ENCODE measurements at places on chromosomes 3 and 15.

- no peak for DNase-seq
Measured at GRCh38 chr3:150877303-150877702, 27.9 kb downstream of the MINDY4B start.

- DNase-seq: no peak
Measured at GRCh38 chr15:34644851-34645250, 61.4 kb upstream of the GOLGA8B start.

- peak; percentile 78 for DNase-seq
Measured at GRCh38 chr3:100710261-100710968, 1.1 kb downstream of the TFG start.

DNA sequence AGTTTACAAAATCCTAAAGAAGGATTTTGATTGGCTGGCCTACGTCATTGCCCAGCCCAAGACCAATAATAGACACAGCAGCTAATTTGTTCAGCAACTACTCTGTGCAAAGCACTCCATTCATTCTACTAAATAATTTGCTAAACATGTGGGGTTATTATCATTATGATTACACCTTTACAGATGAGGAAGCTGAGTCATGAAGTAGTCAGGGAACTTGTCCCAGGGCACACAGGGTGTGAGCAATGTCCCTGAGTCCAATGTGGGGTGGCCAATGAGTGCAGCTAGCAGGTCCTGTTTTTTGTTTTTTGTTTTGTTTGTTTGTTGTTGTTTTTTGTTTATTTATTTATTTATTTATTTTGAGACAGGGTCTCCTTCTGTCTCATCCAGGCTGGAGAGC is 183.6 kb downstream of the ABHD5 start:
- no peak for DNase-seq

DNA sequence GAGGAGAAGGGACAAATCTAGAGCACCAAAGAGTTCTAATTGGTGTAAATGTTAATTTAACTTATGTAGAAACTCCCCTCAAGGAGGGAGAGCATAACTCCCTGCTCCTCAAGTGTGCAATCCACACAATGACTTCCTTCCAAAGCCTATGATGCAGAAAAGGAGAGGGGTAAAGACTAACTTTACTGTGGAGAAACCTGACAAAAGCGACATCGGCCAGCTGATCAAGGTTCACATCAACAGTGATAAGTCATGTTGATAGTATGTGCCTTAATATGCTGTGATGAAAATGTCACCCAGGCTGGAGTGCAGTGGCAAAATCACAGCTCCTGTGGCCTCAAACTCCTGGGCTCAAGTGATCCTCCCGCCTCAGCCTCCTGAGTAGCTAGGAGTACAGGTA is 76.5 kb downstream of the TFDP2 start:
- no peak for DNase-seq

DNA sequence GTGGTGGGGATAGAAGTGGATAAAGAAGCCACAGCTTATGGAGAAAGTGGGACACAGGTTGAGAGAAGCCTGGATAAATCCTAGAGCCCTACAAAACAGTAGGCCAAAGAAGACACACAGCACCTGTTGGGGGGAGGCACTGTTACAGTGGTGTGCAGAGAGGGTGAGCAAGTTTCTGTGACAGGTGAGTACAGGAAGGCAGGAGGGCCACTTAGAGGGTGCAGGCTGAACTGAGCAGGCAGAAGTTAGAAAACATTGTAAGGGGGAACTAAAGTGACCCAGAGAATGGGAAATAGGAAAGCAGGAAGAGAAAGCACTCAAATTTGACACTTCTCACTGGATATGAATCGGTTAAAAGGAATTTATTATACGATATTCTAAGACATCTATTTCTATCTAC is 146.1 kb upstream of the TMCO5A start:
- DNase-seq: no peak

DNA sequence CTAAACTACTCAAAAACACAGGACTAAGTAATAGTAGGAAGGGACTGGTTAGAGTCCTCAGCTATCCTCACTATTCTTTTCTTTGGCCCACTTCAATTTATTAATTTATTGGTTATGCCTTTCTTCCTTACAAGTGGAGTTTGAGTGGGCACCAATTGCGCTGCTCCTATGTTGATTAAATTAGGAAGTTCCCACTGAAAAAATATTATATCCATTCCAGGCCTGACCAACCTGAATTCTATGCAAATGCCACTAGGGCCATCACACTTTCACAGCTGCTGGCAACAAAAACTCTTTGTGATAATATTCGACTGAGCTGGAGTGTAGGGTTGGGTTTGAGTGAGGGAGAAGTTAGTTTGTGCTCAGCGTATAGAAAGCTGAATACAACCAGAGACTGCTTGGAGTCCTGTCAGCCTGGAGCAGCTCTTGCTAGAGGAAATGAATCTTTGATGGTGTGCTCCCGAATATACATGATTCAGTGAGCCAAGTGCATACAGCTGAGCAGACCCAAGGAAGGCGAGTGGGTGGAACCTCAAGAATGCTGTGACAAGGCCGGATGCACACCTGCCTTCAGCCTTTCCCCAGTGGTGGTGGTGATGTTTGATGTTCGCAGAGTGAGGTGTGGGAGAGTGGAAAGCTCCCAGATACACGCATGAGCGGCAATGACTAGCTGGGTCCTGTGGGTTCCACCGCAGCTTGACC is 1.5 kb downstream of the ARHGEF3 start:
- DNase-seq: peak; percentile 76

- DNase-seq: no peak
Measured at GRCh38 chr3:5898106-5898505, 710.6 kb downstream of the EDEM1 start.

DNA sequence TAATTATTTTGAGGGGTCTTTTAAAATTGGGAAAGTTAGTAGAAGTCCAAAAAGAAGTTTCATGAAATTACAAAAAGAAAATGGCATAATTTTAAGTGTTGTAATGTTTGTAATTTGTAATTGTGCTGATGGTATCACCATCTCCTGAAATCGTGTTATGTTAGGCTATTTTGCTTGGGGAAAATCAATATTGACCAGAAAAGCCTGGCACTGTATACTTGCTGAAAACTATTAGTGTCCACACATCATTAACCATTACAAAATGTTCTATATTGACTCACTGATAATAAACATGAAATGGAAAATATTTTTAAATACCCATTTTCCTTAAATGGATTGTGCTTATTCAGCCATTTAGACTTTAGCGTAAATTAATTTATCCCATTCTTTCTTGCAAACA is 40.3 kb upstream of the ZBED2 start:
- DNase-seq: no peak

DNA sequence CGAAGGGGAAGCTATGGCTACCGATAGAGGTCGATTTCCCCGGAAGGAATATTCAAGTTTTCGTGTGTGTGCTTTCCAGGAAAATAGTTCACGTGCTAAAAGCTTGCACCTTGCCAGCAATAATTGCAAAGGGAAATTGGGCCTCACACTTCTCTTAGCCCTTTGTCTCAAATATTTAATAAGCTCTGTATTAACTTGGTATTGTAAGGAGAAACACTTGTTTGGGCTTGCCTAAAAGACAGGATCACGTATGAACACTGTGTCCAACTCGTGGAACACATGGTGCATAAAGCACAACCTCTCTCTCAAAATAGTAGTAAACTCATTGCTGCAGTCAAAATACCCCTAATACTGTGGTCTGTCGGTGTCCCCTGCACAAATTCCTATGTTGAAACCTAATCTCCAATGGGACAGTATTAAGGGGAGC is 352 bp upstream of the TMF1 start:
- no peak for DNase-seq

DNA sequence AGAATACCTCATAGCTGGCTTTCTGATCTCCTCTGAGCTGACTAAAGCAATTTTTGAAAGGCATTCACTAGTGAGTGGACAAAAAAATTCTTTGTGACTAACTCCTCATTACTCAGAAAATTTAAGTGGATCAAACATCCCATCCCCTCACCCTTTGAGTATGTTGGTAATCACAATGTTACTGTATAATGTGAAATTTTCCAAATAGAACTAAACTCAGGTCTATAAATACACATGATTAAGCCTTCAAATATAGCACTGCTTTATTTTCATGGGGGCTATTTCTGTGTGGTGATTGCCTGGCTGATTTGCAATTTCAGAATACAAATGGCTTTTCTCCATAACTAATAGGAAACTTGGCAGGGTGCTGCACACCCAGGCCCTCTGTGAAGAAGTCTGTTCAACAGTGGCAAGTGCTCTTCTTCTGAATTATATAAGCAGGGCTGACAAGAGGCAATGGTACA is 45.9 kb upstream of the ACTC1 start:
- no peak for DNase-seq

DNA sequence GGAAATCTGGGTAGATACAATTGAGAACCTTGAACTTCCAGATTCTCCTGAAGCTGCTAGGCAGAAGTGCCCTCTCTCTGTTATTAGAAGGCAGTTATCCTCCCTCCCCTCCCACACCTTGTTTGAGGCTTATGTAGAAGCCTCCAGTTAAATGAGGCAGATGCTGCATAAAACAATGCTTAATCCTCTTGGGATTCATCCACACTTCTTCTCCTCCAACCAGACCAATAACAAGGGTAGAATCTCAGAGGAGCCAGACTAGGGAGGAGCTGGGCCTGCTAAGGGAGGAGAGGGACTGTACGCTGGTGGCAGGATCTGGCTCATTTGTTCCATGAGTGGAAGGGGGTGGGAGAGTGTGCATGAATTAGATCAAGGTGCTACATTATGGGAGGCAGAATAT is 88.3 kb upstream of the PRR23C start:
- no peak for DNase-seq

- DNase-seq: no peak
Measured at GRCh38 chr15:27481768-27482167, 510.8 kb downstream of the GABRG3 start.

DNA sequence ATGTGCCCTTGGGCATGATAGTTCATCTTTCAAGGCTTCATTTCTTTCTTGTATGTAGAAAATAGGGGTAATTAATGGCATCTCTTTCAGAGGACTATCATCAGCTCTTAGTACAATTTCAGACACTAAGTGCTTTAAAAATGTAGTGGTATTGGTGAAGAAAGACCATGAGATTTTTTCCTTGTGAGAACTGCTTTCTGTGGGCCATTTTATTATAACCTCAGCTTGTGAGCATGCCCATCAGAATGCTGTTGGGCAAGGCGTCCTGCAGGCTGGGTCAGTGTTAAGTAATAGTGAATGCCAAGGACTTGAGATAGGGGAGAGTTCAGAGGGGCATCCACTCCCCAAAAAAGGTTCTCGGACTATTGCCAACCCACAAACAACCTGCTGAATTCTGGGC is 187.9 kb downstream of the GHSR start:
- no peak for DNase-seq

GRCh38 chr3:120678984-120679383 is 3.1 kb downstream of the HGD start:
- DNase-seq: no peak

DNA sequence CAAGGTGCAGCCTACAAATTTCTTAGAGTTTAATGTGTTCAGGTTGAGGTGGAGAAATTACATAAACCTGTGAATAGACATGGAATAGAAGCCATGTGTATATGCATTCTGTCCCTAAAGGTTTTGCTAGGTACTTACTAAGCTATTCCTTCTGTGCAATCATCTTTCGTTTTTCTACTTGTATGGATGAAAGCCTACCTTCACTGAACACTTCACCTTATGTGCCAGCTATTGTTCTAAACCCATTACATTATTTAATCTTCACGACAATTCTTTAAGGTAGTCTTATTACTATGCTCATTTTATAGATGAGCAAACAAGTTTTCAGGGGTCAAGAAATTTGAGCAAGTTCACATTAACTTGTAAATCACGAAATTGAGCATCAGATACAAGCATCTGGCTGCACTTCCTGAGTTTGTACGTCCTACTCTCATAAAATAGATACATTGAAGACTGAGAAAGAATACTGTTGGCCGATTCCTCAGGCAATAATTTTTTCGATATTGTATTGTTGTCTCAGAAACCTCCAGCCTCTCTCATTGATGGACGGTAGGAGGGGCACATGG is 635 bp upstream of the RCN2 start:
- no peak for DNase-seq

DNA sequence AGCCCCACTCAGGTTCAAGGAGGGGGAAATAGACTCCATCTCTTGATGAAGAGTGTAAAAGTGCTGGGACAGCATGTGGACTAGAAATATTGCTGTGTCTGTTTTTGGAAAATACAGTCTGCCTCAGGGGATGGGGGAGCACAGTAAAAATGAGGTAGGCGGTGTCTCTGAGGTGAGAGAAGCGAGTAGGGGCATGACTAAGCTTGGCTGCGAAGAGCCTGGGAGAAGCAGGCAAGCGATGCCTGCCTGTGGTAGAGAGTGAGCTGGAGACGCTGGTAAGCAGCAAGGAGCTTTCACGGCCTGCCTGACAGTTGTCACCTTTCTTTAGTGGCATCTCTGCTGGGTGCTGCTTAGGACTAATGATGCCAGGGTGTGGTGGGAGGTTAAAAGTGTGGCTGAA is 49.0 kb upstream of the DCLK3 start:
- no peak for DNase-seq

DNA sequence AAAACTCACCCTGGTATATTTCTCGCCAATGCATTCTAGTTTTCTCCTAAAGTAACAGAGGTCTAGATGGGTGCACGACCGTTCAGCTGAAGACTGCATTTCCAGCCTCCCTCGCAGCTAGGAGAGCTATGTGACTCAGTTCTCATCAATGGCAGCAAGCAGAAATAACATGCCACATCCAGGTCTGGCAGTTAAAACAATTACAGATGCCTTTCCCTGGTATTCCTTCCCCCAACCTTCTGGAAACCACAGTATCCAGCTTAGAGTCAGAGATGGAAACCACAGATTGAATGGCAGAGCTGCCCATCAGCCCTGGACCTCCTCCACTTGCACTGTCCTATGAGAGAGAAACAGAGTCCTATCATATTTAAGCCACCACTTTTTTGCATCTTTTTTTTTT is 4.8 kb downstream of the HAPLN3 start:
- no peak for DNase-seq

DNA sequence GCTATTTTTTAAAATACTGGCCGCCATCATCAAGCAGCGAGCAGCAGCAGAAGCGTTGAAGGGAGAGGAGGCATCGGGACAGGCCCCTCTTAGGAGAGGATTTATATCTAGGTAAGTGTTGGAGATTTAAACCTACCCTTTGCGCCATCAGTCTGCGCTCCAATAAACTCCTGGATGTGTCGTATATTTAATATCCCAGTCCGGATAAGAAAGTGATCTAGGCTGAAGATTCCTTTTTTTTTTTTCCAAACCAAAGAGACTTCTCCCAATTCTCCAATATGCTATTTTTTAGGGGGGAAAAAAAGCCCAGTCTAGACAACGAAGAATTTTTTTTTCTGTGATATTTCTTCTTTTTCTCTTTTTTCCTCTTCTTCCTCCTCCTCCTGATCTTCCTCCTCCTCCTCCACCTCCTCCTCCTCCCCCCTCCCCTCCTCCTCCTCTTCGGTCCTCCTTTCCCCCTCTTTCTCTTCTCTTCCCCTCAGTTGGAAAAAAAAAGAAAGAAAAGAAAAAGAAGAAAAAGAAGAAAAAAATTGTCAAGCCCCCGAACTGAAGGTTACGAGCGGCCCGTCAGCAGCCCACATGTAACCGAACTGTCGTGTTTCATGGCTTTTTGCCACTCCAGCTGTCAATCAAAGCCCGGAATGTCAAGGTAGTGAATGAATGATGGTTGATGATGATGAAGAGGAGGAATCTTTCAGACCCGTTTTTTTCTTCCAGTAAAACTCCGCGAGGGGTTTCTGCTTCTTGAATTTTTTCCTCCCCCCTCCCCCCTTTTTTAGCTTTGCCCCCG is 835 bp downstream of the MEIS2 start:
- DNase-seq: no peak
